ENCODE measurements at places on chromosomes 7 and 10. TPM values are rescaled to one million over a fixed set of nuclear protein-coding genes. Genes with fewer than 3 reads are reported as not detected.

DNA sequence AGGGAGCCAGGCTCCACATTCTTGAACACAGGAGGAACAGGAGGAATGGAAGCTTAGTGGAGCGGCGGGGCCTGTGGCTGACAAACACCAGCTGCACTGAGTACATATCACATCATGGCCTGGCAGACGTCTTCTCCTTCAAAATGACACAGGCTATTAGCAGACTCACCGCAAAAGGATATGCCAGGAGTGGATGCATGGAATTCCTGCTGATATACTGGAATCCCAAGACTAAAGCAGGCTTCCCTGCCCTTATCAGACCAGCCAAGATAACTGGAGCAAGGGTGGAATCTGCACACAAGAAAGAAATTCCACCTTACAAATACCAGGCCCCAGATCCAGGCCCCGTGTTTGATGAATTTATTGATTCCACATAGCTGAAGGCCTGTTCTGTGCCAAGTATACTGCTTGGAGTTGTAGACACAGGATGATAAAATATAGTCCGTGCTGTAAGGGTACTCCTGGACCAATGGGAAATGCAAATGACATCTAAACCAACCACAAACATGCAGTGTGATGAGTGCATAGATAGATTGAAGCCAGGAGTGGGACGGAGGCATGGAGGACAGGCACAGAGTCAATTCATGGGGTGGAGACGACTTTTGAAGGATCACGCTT, 480.5 kb upstream of the ZMIZ1 start:
- DNase-seq, result peak; percentile 70

Gene TLL2
- total RNA-seq, result 2.4 TPM

DNA sequence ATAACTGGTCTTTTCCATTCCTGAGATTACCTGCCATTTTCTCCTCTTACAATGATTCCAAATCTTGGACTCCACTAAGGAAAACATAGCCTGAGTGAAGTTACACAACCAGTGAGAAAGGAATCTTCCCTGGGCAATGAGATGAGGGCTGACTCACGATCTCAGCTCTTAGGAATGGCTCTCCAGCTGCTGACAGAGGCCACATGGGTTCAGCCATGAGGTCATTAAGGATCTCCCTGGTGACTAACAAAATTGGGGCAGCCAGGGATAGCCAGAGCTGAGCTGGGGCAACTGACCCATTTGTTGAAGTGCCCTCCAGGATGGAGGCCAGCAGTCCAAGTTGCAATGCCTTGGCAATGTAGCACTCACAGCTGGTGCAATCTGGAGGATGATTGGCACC, 78.7 kb upstream of the MKLN1 start:
- peak; percentile 43 for DNase-seq

Gene CAMK2G
- 15.7 TPM for total RNA-seq

Gene ADAM8
- total RNA-seq, result 2.6 TPM

Gene CADPS2
- 6.7 TPM for total RNA-seq

DNA sequence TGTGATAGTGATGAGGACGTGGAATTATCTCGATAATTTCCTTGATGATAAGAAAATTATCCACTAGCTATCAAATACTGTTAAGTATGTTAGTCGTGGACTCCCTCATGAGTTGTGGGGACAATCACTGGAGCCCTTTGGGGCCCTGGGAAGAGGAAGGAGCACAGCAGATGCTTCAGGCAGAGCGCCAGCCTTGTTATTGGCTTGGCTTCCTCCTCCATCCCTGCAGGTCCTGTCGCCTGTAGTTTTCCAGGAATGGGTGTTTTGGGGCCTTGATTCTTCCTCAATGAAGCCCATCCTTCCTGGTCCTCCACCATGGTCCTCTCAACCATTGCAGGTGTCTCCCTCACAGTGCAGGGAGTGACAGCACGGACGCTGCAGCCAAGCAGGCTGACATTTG, 32.5 kb upstream of the ZNF32 start:
- no peak for DNase-seq

Gene DENND2A
- 6.7 TPM for total RNA-seq

DNA sequence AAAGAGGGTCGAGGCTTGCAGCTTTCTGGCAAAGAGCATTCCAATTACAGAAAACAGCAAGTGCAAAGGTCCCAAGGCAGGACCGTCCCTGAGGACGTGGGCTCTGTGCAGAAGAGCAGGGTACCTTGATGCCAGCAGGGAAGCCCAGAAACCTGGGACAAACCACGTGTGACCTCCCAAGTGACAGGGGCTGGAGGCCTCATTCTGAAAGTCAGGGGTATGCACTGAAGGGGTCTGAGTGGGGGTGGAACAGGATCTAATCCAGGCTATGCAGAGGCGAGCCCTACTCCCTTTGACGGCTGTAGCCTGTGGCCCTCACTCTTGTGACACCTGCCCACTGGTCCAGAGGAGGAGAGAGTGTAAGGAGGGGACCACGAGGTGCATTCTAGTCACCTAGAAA, 22.9 kb downstream of the TMEM273 start:
- no peak for DNase-seq

DNA sequence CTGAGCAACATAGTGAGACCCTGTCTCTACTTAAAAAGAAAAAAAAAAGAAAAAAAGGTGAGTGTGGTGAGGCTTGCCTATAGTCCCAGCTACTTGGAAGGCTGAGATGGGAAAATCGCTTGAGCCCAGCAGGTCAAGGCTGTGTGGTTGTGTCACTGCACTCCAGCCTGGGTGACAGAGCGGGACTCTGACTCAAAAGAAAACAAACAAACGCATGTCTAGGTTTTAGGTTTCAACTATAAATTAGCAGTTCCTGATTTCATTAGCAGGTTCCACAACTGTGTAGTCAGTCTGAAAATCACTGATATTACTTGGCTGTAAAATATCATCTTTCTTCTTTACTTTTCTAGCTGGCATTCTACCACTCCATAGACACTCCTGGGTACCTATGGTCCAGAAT, 155.7 kb upstream of the HGF start:
- DNase-seq, result no peak

Gene TRIM73
- total RNA-seq, result 1.6 TPM

GRCh38 chr7:70797109-70797514, 334.8 kb upstream of the GALNT17 start:
- no peak for DNase-seq

GRCh38 chr10:24485304-24485703, 238.4 kb downstream of the ARHGAP21 start:
- no peak for DNase-seq

- DNase-seq, result peak; percentile 23
Measured at GRCh38 chr10:93566435-93567276, at the start of gene FFAR4. Gene FFAR4 (plus strand): TSS chr10:93566665. CDS start chr10:93566721, 56 bp downstream.

DNA sequence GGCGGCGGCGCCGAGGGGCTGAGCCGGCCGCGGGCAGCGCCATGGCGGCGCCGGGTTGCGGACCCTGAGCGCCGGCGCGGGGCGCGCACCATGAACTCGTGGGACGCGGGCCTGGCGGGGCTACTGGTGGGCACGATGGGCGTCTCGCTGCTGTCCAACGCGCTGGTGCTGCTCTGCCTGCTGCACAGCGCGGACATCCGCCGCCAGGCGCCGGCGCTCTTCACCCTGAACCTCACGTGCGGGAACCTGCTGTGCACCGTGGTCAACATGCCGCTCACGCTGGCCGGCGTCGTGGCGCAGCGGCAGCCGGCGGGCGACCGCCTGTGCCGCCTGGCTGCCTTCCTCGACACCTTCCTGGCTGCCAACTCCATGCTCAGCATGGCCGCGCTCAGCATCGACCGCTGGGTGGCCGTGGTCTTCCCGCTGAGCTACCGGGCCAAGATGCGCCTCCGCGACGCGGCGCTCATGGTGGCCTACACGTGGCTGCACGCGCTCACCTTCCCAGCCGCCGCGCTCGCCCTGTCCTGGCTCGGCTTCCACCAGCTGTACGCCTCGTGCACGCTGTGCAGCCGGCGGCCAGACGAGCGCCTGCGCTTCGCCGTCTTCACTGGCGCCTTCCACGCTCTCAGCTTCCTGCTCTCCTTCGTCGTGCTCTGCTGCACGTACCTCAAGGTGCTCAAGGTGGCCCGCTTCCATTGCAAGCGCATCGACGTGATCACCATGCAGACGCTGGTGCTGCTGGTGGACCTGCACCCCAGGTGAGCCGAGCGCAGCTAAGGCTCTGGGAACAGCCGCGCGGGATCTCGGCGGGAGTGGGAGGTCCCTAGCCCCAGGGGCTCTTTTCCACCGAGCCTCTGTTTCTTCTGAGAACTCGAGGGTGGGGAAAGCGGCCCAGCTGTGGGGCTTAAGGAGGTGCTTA, at the start of gene GPR26:
GPR26 (plus strand) TSS at position 38 of the 919 bp plus-strand sequence; CDS start at position 91, 53 bp downstream.
- no peak for DNase-seq

DNA sequence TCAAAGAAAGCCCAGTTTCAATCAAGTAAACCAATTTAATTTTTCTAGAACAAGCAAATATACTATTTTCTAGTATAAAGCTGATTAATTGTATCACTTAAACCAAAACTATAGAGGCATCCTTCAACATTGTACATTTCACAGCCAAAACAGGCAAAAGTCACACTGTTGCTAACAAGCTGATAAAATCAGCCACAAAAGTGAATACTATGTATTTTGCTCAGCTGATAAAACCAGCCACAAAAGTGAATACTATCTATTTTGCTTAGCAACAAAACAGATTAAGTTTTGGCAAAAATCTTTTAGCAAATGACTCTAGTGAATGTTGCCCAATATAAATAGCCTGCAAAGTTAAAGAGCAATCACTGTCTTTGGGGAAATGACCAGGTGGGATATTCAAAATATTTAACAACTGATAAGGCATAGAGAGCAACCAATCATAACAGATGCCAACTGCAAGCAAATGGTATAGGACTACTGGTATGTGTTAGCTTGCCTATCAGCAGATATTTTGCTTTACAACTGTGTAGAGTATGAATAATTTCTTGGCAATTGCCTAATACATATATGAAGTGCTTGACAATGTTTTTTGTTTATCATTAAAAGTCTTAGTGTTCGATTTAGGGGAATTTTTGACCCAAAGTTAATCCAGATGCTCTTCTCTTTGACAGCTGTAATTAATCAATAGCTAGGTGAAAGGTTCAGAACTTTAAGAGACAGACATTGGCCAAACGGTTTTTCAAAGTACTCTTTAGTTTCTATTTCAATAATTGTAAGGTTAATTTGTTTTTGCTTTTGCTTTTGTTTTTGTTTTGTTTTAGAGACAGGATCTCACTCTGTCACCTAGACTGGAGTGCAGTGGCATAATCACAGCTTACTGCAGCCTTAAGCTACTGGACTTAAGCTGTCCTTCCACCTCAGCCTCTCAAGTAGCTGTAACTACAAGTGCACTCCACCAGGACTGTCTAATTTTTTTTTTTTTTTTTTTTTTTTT, 44.4 kb upstream of the SP4 start:
- DNase-seq, result no peak

DNA sequence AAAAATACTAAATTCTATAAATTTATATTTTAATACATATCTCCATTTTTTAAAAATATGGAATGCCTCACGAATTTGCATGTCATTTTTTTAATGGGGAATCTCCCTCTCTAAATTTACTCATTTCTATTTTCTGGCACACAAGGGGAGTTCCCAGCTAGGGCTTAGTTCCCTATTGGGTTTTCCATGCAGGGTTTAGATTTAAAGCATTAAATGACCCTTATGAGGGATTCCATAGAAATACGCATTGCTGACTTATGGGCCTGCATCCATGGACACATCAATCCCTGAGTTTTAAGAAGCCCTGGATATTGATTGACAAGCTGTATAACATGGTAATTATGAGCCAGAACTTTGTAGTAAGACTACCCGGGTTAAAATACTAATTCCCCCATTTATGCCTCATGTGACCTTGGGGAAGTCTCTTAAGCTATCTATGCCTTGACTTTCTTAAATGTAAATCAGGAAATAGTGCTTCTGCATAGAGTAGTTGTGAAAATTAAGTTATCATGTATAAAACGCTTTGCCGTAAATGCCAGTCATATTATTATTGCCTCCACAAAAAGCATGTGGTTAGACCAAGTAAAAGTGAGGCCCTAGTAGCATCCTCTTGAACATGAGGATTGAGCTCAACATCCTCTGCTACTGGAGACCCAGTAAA, 78.8 kb upstream of the ANKRD1 start:
- DNase-seq, result no peak

GRCh38 chr7:55490099-55490498, 82.2 kb downstream of the VOPP1 start:
- DNase-seq, result no peak

Gene SLC18A2
- total RNA-seq, result 0.32 TPM

Gene SLC39A12
- total RNA-seq, result not detected

GRCh38 chr7:14995774-14996173, 93.2 kb upstream of the DGKB start:
- no peak for DNase-seq

DNA sequence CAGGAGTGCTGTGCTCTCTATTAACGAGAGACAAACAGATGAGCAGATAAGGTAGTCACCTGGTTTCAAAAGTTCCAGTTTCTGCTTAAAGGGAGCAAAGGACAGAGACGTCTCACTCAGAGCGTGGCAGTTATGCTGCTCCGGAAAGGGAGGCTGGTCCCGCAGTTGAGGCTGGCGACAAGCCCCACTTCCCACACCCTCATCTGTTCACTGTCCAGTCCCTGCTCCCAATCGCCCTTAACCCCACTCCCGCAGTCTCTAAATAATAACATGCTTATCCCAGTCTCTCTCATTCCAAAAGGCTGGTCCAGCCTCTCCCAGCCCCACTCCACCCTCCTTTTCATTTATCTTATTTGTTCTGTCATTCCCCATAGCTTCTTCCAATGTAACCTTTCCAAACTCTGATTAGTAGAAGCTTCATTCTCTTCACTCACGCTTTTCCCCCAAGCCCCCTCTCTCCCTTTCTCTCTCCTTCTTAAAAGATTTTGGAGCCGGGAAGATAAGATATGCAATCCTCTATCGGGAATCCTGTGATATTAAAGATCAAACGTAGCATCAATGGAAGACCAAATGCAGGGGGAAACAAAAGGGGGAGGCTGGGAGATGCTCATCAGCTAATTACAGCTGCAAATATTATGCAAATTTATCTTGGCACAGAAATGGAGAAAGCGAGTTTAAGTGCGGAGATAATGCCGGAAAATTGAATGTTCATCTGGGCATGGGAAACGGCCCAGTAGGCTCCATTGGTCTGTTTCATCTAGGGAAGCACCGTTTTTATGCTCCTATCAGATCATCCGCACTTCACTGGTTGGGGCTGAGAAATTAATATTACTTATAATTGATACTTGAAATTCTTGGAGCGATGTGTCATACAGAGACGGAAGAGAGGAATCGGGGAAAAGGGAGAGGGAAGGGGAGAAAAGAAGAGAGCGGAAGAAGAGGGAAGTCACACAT, 16.3 kb upstream of the GATA3 start:
- DNase-seq, result no peak

DNA sequence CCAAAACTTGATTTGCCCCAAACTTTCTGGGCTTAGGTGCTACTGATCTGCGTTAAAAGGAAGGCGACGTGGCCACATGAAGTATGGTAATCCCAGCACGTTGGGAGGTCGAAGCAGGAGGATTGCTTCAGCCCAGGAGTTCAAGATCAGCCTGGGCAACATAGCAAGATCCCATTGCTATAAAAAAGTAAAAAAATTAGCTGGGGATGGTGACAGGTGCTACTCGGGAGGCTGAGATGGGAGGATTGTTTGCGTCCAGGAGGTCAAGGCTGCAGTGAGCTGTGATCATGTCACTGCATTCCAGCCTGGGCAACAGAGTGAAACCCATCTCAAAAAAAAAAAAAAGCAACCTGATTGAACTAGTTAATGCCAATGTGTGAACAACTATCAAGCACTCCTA, 5.1 kb upstream of the CUL1 start:
- no peak for DNase-seq

- peak; percentile 51 for DNase-seq
Measured at GRCh38 chr10:43209651-43210141, 57.2 kb downstream of the RASGEF1A start.
